ENCODE measurements at places on chromosomes 5 and 9. TPM values are rescaled to one million over a fixed set of nuclear protein-coding genes. Genes with fewer than 3 reads are reported as not detected.

The PCDHGA9 gene
- 4.4 TPM for total RNA-seq

The CDC20B gene
- total RNA-seq, result not detected

- H3K27me3 ChIP-seq, result peaks cover 45% of the 10 kb centered on the region
- no peaks in the 10 kb centered on the region for H3K36me3 ChIP-seq
- no peak overlapping the region for H3K4me3 ChIP-seq
These were observed 34.1 kb downstream of the SLC6A3 start for GRCh38 chr5:1411099-1411498.

DNA sequence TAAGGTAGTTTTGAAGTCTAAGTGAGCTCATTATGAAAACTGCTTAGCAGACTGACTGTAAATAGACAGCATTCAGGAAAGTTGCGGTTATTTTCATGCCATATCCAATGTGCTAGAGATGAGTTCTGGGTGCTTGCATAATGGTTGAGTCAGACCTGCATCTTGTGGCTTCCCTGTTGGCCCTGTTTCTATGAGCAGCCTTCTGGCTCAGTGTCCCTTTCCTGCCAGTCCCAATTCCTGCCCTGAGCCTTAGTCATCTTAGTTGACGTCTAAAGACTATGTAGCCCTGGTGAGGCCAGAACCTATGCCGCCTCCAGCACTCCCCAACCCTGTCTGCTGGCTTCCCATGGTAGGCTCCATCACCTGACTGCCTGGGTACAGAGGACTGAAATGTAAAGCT lies 76.3 kb upstream of the TNFSF8 start:
- DNase-seq, result no peak
- H3K4me3 ChIP-seq, result no peak overlapping the region
- H3K4me1 ChIP-seq, result peaks cover 42% of the 10 kb centered on the region
- H3K27ac ChIP-seq, result no peak overlapping the region

- no peak overlapping the region for H3K4me3 ChIP-seq
- H3K27me3 ChIP-seq, result no peaks in the 10 kb centered on the region
- H3K4me1 ChIP-seq, result peaks cover 11% of the 10 kb centered on the region
- H3K36me3 ChIP-seq, result peaks cover 7% of the 10 kb centered on the region
These were observed 2.0 kb upstream of the REEP5 start for GRCh38 chr5:112923988-112924387.

GRCh38 chr5:120225524-120225923 lies 238.6 kb upstream of the PRR16 start:
- DNase-seq, result no peak
- H3K4me3 ChIP-seq, result no peak overlapping the region
- H3K4me1 ChIP-seq, result no peaks in the 10 kb centered on the region
- no peaks in the 10 kb centered on the region for H3K27me3 ChIP-seq

GRCh38 chr5:61576556-61576955 lies 244.5 kb downstream of the ZSWIM6 start:
- no peak overlapping the region for H3K4me3 ChIP-seq
- no peaks in the 10 kb centered on the region for H3K4me1 ChIP-seq
- no peak for DNase-seq
- no peak overlapping the region for H3K27ac ChIP-seq
- H3K36me3 ChIP-seq, result no peaks in the 10 kb centered on the region

GRCh38 chr5:17625686-17626085 lies 6.2 kb upstream of the TAF11L13 start:
- no peak overlapping the region for H3K27ac ChIP-seq
- no peak overlapping the region for H3K4me3 ChIP-seq
- no peaks in the 10 kb centered on the region for H3K36me3 ChIP-seq
- H3K4me1 ChIP-seq, result no peaks in the 10 kb centered on the region

- H3K4me3 ChIP-seq, result no peak overlapping the region
- no peak for DNase-seq
- H3K27me3 ChIP-seq, result no peaks in the 10 kb centered on the region
- no peaks in the 10 kb centered on the region for H3K4me1 ChIP-seq
These were observed 71.7 kb downstream of the COL15A1 start for GRCh38 chr9:99015448-99015847.

- H3K27ac ChIP-seq, result no peak within 1 kb of the TSS
- H3K4me3 ChIP-seq, result no peak within 1 kb of the TSS
- no peaks in the 10 kb centered on the region for H3K4me1 ChIP-seq
- no peaks in the 10 kb centered on the region for H3K36me3 ChIP-seq
These were observed at the start of gene C9orf152 for GRCh38 chr9:110208031-110208430. TSS of gene C9orf152 (minus strand) at chr9:110208159. CDS start at chr9:110207579, 580 bp downstream.
